HFFc6 (cell line): ENCODE measurements at places on chromosomes 6 and 20.

GRCh38 chr6:148287623-148288333 lies 54.9 kb upstream of the SASH1 start:
- H3K27ac ChIP-seq = no peak overlapping the region
- DNase-seq = no peak
- peaks cover 50% of the 10 kb centered on the region for H3K4me1 ChIP-seq
- H3K27me3 ChIP-seq = no peaks in the 10 kb centered on the region; the same call in 1 of the 2 replicates

DNA sequence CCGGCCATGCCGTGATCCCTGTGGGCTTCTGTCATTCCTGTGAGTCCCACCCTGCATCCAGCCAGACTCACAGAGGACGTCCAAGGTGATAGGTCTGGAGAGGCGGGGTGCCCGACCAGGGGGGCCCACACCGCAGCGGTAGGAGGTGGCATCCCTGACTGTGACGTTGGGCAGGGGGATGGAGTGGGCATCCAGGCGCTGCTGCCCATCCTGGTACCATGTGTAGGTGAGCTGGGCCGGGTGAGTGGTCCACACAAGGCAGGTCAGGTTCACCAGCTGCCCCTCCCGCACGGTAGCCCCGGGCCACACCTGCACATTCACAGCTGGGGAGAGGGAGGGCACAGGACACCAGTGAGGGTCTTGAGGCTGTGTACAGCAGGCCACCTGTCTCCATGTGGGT lies 11.6 kb upstream of the ADAM33 start:
- no peak overlapping the region for H3K27ac ChIP-seq
- no peak for DNase-seq
- no peaks in the 10 kb centered on the region for H3K36me3 ChIP-seq
- no peak overlapping the region for H3K4me3 ChIP-seq
- peaks cover 5% of the 10 kb centered on the region for H3K27me3 ChIP-seq

DNA sequence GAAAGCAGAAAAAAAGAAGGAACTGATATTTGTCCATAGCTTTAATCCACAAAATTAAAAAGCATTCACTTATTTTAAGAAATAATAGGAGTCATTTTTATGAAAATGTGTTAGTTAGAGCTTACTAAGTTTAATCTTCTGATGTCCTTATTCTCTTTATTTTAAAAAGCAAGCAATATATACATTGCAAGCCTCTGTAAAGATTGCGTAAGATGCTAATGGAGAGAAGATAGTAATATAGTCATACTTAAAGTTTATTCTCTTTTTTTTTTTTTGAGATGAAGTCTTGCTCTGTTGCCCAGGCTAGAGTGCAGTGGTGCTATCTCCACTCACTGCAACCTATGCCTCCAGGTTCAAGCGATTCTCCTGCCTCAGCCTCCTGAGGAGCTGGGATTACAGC lies 39.7 kb downstream of the AIG1 start:
- H3K36me3 ChIP-seq = peaks cover 5% of the 10 kb centered on the region; the same call in 1 of the 2 replicates
- H3K27me3 ChIP-seq = peaks cover 2% of the 10 kb centered on the region; the same call in 1 of the 2 replicates
- no peak overlapping the region for H3K27ac ChIP-seq
- H3K4me3 ChIP-seq = no peak overlapping the region
- DNase-seq = no peak

- no peak overlapping the region for H3K27ac ChIP-seq
- H3K27me3 ChIP-seq = peaks cover 9% of the 10 kb centered on the region
- no peak overlapping the region for H3K4me3 ChIP-seq
Observed at GRCh38 chr6:151303231-151303630, 63.5 kb downstream of the AKAP12 start.

DNA sequence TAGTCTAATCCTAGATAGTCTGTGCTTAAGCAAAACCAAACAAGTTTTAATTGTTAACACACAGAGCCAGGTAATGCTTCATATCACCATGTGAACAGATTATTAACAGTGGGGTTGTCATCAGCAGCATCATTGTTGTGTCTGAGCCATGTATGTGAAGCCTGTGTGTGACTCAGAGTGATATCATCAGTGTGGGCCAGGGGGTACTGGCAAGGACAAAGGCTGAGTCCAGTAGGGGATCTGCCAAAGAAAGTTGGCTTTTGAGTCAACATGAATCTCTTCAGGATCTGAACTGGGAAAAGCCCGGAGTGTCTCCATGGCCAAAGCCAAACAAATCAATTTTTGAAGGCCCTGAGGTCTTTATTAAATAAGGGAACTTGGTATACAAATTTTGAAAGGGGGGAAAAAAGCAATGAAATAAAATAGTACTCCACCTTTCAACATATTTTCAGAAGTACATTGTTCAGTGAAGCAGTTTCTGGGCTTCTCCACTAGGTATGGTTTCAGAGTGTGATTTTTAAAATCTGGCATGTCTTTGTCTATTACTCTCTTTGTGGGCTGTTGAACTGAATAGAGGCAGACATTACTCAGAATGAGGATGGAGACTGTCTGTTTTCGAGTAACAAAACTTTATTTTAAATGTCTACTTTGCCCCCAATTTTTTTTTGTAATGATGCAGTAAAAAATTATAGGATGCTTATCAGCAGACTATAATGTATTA lies 444.2 kb upstream of the JAG1 start:
- no peaks in the 10 kb centered on the region; the same call in 1 of the 2 replicates for H3K4me1 ChIP-seq
- DNase-seq = peak; percentile 25
- no peak overlapping the region for H3K27ac ChIP-seq
- no peaks in the 10 kb centered on the region for H3K36me3 ChIP-seq

- H3K27me3 ChIP-seq = no peaks in the 10 kb centered on the region; the same call in 1 of the 2 replicates
- H3K4me1 ChIP-seq = no peaks in the 10 kb centered on the region
- DNase-seq = no peak
- H3K36me3 ChIP-seq = peaks cover 6% of the 10 kb centered on the region
- no peak overlapping the region for H3K4me3 ChIP-seq
Observed at GRCh38 chr6:39452306-39453145, 130.0 kb upstream of the KCNK16 start.

DNA sequence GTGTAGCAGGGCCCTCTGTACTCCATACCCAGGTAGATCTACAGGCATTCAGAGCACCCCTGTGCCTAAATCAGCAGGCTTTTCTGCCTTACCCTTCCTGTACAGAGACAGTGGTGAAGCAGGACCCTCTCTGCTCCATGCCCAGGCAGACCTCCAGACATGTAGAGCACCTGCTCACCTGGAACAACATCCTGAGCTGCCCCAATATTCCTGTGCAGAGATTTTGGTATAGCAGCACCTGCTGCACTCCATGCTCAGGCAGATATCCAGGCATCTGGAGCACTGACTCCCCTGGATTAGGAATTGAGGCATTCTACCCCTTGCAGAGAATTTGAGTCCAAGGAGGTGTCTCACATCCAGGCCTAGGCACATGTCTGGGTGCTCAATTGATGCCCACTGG lies 12.6 kb upstream of the CST1 start:
- no peak for DNase-seq
- H3K4me1 ChIP-seq = no peaks in the 10 kb centered on the region
- H3K27me3 ChIP-seq = peaks cover 26% of the 10 kb centered on the region
- H3K4me3 ChIP-seq = no peak overlapping the region

DNA sequence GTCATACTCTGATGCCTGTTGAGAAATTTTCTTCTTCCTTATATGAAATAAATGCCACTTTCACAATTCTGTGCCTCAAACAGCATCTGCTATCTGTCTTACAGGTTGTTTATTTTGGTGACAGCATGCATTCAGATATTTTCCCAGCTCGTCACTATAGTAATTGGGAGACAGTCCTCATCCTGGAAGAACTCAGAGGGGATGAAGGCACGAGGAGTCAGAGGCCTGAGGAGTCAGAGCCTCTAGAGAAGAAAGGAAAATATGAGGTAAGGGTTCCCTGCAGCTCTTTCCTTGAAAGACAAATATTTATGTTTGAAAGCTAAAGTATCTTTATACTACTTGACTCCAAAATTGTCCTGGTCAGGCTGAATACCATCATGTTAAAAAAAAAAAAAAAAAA lies 15.8 kb downstream of the TSPYL4 start:
- DNase-seq = no peak
- H3K36me3 ChIP-seq = no peaks in the 10 kb centered on the region
- no peak overlapping the region for H3K27ac ChIP-seq
- peaks cover 13% of the 10 kb centered on the region for H3K4me1 ChIP-seq
- H3K4me3 ChIP-seq = no peak overlapping the region

- no peak overlapping the region for H3K4me3 ChIP-seq
- no peak overlapping the region for H3K27ac ChIP-seq
- H3K36me3 ChIP-seq = peaks cover 35% of the 10 kb centered on the region
- DNase-seq = peak; percentile 10
Observed at GRCh38 chr6:16432075-16433032, 194.0 kb downstream of the GMPR start.

GRCh38 chr6:107639511-107639910 lies 149.6 kb downstream of the SOBP start:
- no peak overlapping the region for H3K27ac ChIP-seq
- H3K36me3 ChIP-seq = no peaks in the 10 kb centered on the region
- H3K4me1 ChIP-seq = no peaks in the 10 kb centered on the region
- no peak overlapping the region for H3K4me3 ChIP-seq

- H3K4me1 ChIP-seq = peaks cover 56% of the 10 kb centered on the region
- H3K4me3 ChIP-seq = peak overlapping the region; percentile 100
- H3K36me3 ChIP-seq = peaks cover 63% of the 10 kb centered on the region
- peak overlapping the region; percentile 83 for H3K27ac ChIP-seq
- no peak for DNase-seq
- no peaks in the 10 kb centered on the region; the same call in 1 of the 2 replicates for H3K27me3 ChIP-seq
Observed at GRCh38 chr6:33199687-33200218, 712 bp downstream of the RXRB start.

DNA sequence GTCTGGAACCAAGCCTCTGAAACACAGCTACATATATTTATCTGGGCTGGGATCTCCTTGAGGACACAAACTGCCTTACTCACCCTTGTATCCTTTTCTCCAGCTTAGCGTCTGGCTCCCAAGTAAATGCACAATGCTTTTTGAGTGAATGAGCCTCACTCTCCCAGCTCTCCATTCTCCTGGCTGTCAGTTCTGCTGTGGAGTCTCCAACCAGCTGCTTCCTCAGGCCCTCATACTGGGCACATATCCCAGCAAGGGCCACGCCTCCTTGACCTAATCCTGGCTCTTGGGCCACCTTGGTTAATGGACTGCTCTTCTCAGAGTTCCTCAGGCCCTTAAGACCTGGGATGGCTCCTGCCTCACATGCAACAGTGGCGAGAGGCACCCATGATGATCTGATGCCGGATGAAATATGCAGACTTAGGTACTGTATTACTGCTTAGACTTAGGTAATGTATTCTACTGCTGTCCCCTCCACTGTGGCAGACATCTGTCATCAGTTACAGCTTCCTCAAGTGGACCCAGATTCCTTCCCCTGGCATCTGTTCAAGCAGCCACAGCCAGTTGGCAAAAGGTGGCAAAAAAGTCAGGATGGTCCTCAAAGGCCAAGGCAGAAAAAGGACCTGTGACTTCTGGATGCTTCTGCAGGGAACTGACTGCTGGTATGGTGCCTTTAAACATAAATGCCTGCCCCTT lies 16.5 kb downstream of the SNHG17 start:
- DNase-seq = peak; percentile 28
- peaks cover 59% of the 10 kb centered on the region for H3K36me3 ChIP-seq
- H3K27ac ChIP-seq = peak overlapping the region; percentile 29
- no peaks in the 10 kb centered on the region for H3K27me3 ChIP-seq

DNA sequence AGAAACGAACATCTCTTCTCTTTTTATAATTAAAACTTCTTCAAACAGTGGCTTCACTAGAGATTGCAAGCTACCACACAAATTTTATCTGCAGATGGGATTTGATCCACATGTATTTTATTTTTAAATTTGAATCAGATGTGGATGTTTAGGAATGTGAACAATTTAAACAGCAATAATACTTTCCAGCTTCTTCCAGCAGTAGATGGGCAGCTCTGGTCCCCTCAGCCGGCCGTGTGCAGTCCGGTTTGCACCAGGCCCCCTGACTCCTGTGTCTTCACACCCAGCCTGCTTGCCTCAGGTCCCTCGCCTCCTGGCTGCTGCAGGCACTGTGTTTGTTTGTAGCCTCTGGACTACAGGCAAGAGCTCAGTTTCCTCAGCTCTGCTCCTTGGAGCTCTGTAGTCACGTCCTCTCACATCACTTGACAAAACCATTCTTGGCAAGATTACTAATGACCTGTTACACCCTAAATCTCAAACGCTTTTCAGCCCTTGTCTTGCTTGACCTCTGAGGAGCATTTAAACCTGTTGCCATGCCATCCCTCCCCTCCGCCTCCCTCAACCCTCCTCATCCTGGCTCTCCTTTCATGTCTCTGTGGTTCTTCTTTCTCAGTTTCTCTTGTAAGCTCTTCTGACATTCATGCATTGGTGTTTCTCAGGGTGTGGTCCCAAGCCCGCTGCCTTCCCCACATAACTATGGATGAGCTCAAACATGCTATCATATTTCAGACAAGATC lies 13.2 kb upstream of the ZBTB24 start:
- H3K4me1 ChIP-seq = peaks cover 10% of the 10 kb centered on the region
- H3K27ac ChIP-seq = no peak overlapping the region
- peaks cover 33% of the 10 kb centered on the region for H3K27me3 ChIP-seq

DNA sequence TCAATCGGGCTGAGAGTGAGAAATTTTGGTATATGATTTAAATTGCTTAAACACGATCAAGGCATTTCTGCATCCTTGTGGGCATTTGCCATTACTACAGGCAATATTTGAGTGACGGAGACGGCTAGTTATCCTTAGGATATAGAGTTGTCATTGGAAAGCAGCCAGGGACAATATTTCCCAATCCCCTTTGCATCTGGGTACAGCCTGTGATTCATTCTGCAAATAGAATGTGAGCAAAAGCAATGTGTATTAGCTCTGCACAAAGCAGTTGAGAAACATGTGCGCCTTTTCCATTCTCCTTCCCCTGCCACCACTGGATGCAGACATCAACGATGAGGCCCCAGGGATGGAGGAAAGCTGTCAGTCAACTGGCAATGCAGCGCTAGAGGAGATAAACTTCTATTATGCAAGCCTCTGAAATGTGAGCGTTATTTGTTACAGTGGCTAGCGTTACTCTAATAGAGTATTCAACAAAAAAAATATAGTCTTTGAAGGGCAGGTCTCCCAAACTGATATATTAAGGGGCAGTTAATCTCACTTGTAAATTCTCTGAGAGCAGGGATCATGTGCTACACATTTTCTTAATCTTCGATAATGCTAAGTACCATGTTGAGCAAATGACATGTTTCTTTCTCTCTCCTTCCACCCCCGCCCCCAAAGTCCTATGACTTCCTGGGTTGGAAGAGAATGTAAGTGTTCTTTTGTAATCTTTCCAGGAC lies 37.1 kb upstream of the NCOA3 start:
- peak overlapping the region; percentile 92 for H3K27ac ChIP-seq
- H3K4me3 ChIP-seq = peak overlapping the region; percentile 76
- peaks cover 32% of the 10 kb centered on the region for H3K4me1 ChIP-seq
- DNase-seq = peak; percentile 98
- no peaks in the 10 kb centered on the region for H3K36me3 ChIP-seq

DNA sequence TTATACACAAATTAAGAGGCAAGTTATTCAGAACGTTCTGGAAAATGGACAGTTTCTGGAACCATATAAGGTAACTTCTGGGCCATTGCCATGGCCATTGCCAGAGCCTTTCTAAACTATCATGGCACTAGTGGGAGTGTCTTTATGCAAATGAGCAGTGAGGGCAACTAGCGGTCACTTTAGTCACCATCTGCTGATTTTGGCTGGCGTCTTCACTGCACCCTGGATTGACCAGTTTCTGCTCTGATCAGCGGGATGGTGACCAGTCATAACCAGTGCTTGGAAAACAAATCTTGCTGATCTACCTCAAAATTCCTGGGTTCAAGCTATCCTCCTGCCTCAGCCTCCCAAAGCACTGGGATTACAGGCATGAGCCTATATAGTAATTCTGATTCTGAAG lies 7.3 kb upstream of the SNTA1 start:
- peaks cover 1% of the 10 kb centered on the region; the same call in 1 of the 2 replicates for H3K27me3 ChIP-seq
- H3K4me3 ChIP-seq = no peak overlapping the region
- no peak overlapping the region for H3K27ac ChIP-seq
- no peak for DNase-seq
- peaks cover 4% of the 10 kb centered on the region; the same call in 1 of the 2 replicates for H3K4me1 ChIP-seq
